ENCODE measurements at places on chromosomes 5 and 9.
A peak's percentile ranks its signal among the peaks of the same experiment; 100 is the strongest.

- H3K27ac ChIP-seq, result no peak overlapping the region
- H3K27me3 ChIP-seq, result peaks cover 10% of the 10 kb centered on the region
- no peak for DNase-seq
- no peak overlapping the region for H3K4me3 ChIP-seq
Observed at GRCh38 chr5:42583322-42583721, 160.1 kb downstream of the GHR start.

DNA sequence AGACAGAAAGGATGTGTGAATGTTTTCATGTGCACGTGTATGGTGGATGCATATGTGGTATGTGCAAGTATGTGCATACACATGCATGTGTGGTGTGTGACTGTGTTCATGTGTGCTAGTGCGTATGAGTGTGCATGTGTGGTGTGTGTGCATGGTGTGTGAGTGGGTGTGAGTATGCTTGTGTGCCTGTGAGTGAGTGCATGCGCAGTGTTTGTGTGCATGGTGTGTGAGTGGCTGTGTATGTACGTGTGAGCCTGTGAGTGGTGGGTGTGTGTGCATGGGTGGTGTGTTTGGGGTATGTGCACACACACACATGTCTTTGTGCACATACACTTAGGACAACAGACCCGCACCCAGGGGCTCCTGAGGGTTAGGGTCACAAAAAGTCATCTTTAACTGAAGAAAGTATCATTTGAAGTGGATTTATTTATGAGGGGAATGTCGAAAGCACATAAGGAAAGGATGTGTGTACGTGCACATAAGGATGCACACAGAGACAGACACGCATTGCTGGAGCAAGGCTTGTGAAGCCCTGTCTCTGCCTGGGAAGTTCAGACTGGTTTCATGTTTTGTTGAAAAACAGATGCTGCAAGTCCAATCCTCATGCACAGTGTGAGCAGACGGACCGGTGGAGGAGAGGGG is 237.0 kb downstream of the SYK start:
- peak overlapping the region; percentile 6 for H3K27ac ChIP-seq
- H3K27me3 ChIP-seq, result no peaks in the 10 kb centered on the region
- no peaks in the 10 kb centered on the region for H3K36me3 ChIP-seq
- peaks cover 18% of the 10 kb centered on the region for H3K4me1 ChIP-seq
- H3K4me3 ChIP-seq, result no peak overlapping the region
- peak; percentile 34 for DNase-seq

GRCh38 chr5:77390795-77391194 is 101.3 kb downstream of the WDR41 start:
- no peak for DNase-seq
- H3K36me3 ChIP-seq, result no peaks in the 10 kb centered on the region
- no peak overlapping the region for H3K27ac ChIP-seq

- peaks cover 26% of the 10 kb centered on the region for H3K27me3 ChIP-seq
- DNase-seq, result peak; percentile 95
- H3K36me3 ChIP-seq, result peaks cover 2% of the 10 kb centered on the region
- H3K4me1 ChIP-seq, result peaks cover 18% of the 10 kb centered on the region
- peak within 1 kb of the TSS; percentile 32 for H3K27ac ChIP-seq
Observed at GRCh38 chr5:59893429-59894227, at the start of gene PDE4D. Gene PDE4D, minus strand, starts transcription at chr5:59893726.

- H3K4me1 ChIP-seq, result peaks cover 7% of the 10 kb centered on the region
- no peaks in the 10 kb centered on the region for H3K27me3 ChIP-seq
- H3K4me3 ChIP-seq, result no peak overlapping the region
Observed at GRCh38 chr5:173744551-173744950, 128.1 kb upstream of the BOD1 start.

Data from chondrocyte (in vitro differentiated cells).